ENCODE measurements at places on chromosomes 6 and 20.

- DNase-seq = no peak
These were observed 147.8 kb downstream of the TBC1D7 start for GRCh38 chr6:13180538-13180937.

DNA sequence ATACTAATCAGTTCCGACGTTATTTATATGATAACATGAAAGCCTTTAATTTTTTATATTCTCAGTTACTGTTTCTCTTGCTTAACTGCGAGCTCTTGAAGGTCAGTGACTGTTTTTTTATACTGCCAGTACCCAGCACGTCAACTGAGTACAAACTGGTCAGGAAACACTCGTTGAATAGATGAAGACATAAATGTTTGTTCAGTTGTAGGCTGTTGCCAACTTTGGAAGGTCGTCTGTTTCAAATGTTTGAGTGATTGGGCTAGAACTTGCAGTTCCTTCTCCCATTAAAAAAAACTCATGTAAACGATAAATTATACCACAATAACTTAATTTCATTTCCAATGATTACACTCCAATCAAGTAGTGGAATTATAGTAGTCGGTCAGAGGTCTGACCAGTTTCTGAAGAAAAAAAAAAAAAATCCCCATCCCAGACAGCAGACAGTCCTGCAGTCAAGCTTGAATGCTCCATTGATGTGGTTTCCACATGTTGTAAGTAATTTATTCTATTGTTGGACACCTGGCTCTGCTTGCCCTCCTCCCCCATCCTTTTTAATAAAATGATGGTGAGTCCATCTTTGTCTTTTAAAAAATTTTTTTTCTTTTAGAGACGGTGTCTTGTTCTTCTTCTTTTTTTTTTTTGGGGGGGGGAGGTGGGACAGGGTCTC lies 81.1 kb downstream of the SASH1 start:
- DNase-seq = no peak

DNA sequence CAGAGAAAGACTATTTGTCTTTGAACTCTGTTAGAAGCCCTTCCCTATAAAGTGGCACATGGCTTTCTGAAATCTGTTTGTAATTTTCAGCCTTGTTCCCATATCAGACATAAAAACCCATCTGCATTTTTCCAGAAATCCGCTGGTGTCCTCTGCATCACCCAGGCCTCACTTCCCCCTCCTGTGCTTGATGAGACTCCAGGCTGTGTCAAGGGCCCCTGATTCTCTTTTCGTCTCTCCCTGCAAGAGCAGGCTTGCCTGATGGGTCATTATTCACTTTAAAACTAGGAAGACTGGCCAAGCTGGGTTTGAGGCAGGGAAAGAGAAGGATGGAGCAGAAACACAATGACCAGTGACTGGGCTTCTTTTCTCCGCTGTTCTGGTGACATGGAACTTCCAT lies 10.6 kb upstream of the PROKR2 start:
- DNase-seq = no peak

DNA sequence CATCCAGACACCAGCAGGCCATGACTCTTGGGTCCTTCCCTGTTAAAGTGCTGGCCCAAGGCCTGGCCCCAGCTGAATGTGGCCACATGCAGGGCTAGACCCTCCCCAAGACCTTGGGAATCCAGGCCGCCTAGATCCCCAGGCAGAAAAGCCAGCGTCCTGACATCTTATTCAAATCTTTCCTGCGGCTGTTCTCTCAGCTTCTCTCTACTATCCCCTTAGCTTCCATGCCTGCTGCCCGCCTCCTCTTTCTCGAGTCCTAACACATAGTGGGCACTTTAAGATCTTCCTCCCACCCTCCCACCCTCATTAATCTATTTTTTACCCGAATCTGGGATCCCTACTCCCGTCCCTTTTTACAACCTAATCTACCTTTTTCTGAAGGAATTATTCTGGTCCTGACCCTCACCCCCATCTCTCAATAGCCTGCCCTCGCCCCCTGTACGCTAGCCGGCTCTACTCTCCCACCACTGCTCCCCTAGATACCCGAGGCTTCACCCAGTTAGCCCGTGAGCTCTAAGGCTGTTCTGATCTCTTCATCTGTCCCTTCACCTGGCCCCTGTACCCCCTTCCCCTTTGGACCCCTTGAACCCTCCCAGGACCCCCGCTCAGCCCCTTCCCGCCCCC lies at the start of gene CCHCR1:
Gene CCHCR1 (minus strand): TSS at position 290 of the 627 bp plus-strand sequence. CDS start 202 bp downstream, at position 88.
- DNase-seq = no peak

- no peak for DNase-seq
These were observed 44.2 kb upstream of the RNF146 start for GRCh38 chr6:127222418-127222817.

GRCh38 chr6:79872303-79872702 lies 75.0 kb downstream of the ELOVL4 start:
- DNase-seq = no peak

DNA sequence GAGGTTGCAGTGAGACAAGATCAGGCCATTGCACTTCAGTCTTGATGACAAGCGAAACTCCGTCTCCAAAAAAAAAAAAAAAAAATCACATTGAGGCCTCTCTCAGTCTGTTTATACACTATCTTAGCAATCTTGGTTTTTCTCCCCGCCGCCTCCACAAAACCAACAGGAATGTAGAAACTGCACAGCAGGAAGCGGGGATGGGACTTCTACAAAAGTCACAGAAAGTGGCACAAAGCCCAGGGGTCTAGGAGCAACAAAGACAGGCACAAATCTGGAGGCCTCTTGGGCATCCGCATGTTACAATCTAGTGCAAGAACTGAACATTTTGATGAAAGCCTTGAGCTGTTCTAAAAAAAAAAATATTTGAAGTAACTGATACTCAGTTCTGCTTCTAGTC lies 48.6 kb downstream of the KDM1B start:
- DNase-seq = no peak

DNA sequence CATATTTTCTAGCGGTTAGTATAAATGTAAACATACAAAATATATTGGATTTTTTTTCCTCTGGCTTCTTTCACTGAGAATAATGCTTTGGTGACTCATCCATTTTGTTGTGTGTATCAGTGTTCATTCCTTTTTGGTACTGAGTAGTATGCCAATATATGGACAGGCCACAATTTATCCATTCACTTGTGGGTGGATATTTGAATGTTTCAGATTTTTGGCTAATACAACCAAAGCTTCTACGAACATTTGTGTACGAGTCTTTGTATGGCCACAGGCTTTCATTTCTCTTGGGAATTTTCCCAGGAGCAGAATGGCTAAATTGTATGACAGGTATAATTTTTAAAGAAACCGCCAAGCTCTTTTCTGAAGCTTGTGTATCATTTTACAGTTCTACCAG lies 677.5 kb downstream of the HDGFL1 start:
- DNase-seq = no peak

- DNase-seq = no peak
These were observed 56.8 kb upstream of the KIF13A start for GRCh38 chr6:18044108-18044783.

DNA sequence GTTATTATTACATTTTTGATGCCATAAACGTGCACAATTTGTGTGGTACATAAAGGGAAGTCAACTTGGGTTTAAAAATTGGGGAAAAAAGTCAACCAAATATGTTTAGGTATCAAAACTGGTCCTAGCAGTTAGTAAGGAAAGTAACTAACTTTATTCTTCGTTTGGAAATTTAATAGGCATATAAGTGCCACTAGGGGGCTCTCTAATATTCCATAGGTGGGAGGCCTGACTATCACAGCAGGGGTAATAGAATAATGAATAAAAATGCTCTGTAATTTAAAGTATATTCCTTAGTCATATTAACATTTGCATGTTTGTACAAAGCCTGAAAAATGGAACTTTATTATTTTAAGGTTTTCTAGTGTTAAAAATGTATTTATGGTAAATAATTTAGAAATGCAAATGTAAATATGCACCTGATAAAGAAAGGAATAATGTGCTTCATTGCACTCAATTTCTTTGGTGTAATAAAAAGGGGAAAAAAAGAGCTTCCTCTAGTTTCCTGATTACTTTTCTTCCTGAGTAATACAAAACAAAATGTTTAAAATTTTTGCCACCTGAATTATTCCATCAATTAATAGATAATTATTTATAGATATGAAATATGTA lies 125.7 kb upstream of the HDAC2 start:
- DNase-seq = peak; percentile 50

- no peak for DNase-seq
These were observed 4.4 kb upstream of the KCNS1 start for GRCh38 chr20:45105317-45105716.

- no peak for DNase-seq
These were observed 54.1 kb upstream of the PDE7B start for GRCh38 chr6:135797361-135797760.

GRCh38 chr6:25105070-25105925 lies 169.5 kb upstream of the RIPOR2 start:
- DNase-seq = no peak

- peak; percentile 65 for DNase-seq
These were observed 25.1 kb downstream of the MYBL2 start for GRCh38 chr20:43691928-43692524.

GRCh38 chr20:49399329-49399728 lies 83.1 kb downstream of the KCNB1 start:
- DNase-seq = no peak

DNA sequence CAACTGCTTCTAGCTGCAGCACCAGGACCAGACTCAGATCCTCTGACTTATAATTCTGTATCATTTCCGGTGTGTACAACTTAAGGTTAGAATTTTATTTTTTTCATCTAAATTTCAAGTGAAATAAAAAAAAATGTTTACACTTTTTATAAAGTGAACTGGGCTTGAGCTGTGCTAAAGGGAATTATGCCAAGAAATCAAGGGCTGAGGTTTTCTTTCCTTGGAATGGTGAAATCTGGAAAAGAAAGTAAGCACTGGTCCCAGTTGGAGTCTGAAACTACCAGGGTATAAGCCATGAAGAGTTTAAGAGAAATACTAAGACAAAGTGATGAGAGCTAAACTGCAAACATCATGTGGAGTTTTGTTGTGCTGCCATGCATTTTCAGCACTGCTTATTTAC lies 21.7 kb upstream of the FYN start:
- DNase-seq = no peak

DNA sequence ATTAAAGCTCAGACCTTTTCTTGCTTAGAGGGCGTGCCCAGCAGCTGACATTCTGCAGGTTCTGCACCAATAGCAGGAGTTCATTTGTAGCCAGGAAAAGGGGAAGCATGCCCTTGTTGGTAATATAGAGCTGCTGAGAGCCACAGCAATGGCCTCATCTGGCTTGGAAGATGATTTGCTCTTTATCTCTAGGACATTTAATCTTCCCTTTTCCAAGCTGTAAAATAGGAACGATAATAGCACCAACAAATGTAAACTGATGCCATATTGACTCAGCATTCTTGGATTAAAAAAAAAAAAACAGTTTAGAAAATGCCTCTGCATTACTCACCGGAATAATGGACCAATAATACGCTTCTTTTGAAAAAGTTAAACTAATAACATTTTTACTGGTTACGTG lies 93.4 kb upstream of the SLC2A12 start:
- DNase-seq = no peak

GRCh38 chr6:156559162-156559690 lies 218.0 kb upstream of the ARID1B start:
- no peak for DNase-seq

DNA sequence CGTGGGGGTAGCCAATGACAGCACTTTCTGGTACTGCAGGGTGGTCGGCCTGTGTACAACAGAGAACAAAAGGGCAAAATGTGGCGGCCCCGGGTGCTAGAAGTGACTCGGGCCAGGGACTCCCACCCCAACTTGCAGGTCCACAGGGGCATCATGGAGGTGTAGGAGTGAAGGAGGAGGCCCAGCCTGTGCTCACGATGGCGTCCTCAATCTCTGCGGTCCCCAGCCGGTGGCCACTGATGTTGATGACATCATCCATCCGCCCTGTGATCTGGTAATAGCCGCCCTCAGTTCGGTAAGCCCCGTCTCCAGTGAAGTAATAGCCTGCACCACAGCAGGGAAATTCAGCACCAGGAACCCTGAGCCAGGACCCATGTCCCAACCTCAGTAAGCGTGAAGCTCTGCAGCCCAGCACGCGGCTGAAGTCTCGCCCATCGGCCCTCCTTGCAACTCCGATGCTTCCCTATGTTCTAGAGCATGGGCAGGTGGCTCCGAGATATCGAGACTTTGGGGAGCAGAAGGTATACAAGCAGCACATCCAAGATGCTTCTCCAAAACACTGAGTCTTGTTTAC lies 20.2 kb upstream of the APMAP start:
- no peak for DNase-seq

GRCh38 chr6:113017353-113017752 lies 670.2 kb downstream of the RFPL4B start:
- DNase-seq = no peak

GRCh38 chr20:2631228-2631627 lies 21.2 kb upstream of the NOP56 start:
- DNase-seq = no peak

DNA sequence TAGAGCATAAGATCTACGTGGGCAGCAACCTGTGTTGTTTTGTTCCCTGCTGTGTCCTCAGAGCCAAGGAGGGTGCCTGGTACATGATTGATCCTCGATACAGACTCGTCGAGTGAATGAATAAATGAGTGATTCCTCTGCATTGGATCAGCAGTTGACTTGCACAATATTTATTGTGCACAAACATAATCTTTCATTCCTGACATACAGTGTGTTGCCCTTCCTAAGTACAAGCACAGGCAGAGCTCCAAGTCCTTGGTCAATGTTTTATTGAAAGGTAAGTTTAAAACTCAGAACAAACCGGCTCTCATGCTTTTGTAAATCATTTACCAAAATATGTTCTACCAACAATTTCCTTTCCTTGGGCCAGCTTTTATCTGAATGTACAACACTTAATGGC lies 57.4 kb downstream of the STMND1 start:
- no peak for DNase-seq

DNA sequence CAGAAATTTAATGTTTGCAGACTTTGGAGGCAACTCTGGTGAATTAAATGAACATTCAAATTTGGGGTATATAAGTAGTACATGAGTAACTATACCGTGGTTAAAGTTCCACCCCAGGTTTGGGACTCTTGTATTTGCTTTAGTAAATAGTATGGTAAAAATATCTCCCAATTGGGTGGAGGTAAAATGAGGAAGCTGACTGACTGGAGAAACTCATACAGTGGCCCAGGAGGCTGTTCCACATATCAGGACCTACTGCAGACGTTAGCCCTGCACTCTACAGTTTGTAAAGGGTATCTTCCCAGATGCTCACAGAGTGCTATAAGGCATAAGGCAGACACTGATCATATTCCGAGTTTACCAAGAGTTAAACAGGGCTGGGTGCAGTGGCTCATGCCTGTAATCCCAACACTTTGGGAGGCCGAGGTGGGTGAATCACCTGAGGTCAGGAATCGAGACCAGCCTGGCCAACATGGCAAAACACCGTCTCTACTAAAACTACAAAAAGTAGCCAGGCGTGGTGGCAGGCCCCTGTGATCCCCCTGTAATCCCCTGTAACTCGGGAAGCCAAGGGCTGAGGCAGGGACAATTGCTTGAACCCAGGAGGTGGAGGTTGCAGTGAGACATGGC lies 53.7 kb downstream of the CPXM1 start:
- no peak for DNase-seq

DNA sequence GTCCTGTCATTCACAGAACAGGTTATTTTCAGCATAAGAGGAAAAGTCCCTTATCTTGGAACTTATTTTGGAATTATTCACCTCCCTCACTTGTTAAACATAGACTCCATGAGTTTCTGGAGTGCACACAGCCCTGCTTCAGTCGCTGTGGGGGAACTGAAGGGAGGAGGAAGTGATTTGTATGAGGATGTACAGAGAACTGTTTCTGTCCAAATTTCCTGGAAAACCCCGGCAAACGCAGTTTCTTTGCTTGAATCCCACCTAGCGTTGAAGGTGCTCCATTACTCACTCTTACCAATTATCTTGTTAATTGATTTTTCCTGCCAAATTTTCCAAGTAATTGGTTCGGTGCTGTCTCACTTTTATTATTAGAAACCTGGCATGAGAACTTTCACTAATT lies 78.0 kb upstream of the AGPAT4 start:
- no peak for DNase-seq
